Posterior vena cava (tissue), 2 donors: ENCODE measurements at places on chromosomes 6 and 20.

DNA sequence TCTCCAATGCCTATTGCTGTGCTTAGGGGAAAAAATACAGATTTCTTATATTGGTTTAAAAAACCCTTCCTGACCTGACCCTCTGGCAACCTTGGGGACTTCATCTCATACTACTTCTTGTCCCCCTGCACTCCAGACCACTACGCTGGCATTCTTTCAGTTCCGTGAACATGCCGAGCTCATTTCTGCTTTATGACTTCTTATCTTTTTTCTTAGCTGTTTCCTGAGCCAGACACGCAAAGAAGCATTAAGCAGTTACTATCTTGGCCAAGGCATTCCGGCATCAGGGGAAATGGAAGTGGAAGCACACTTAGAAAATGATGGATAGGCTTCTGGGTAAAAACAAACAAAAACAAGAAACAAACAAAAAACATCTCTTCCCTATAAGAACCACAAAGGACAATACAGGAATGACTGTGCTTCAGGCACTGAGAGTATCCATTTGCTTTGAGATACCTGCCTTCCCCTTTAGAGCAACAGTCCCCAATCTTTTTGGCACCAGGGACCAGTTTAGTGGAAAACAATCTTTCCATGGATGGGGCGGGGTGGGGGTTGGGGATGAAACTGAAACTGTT lies 4.4 kb upstream of the CCDC28A start:
- no peak for DNase-seq

- no peak for DNase-seq
These were observed 19.2 kb upstream of the KCNG1 start for GRCh38 chr20:51042064-51042463.

DNA sequence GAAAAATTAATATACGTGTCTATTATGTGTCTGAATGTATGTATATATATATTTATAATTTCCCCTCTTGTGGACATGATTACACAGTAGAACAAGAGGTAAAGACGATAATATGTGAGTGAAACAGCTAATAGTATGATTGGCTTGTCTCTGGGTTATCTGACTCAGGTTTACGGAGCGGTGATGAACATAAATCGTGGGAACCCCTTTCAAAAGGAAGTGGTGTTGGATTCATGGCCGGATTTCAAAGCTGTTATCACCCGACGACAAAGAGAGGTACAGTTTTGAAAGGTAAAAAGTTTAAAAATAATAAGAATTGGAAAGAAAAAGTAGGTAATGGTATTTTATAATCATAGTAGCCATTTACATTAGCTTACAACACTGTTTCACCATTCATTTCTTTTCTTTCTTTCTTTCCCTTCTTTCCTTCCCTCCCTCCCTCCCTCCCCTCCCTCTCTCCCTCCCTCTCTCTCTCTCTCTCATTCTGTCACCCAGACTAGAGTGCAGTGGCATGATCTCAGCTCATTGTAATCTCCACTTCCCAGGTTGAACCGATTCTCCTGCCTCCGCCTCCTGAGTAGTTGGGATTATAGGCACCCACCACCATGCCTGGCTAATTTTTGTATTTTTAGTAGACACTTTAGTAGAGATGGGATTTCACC lies 15.9 kb downstream of the GLYATL3 start:
- DNase-seq = no peak

DNA sequence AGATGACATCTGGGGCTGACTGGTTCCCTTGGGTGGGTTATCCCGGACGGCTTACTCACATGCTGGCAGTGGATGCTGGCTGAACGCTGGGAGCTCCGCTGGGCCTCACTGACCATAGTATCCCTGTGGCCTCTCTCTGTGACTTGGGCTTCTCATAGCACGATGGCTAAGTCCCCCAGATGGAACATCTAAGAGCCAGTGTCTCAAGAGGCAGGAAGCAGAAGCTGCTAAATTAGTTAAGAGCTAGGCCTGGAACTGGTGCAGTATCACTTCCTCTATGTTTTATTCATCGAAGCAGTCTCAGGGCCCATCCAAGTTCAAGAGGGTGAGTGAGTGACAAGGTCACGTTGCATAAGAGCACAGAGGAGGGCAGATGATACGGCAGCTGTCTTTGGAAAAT lies 116.5 kb upstream of the LAMP5 start:
- no peak for DNase-seq

GRCh38 chr6:155062866-155063341 lies 67.8 kb downstream of the TIAM2 start:
- DNase-seq = no peak

DNA sequence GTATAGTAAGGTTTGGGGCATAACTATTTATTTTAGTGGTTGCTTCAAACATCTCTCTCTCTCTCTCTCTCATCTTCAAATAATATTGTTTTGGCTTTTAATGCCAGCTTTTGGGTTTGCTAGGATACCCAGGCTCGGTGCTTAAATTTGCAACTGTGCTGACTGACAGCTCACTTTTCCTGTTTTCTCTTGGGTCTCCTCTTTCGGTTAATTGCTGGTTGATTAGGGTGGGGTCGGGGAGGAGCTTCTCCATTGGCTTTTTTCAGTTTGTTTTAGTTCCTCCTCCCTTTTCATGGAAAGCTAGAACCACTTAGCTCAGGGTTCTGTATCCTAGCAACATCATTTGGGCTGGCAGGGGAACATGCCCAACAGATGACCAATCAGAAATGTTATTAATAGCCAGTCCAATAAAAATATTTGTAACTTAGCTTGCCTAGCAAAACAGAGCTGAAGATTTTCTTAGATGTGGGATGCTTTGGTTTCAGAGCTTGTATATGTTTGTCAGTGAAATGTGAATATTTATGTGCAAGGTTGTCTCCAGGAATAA lies 11.3 kb downstream of the TFAP2B start:
- no peak for DNase-seq

GRCh38 chr6:69801225-69801624 lies 4.4 kb upstream of the LMBRD1 start:
- no peak for DNase-seq

DNA sequence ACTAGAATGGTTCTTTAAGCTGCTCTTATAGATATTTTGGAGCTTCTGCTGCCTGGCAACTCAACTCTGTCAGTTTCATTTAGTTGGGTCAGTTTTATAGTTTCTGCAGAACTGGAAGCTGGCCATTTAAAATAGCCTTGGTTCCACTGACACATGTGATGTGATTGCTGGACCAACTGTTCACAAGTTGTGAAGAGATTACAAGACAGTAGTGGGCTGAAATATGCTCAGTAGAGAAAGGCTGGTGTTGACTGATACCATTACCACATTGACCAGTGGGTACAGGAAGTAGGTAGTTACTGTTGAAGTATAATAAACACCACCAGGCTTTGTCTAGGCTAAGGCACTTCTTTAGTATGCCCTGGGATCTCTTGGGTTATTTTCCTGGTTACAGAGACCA lies 39.0 kb downstream of the BCKDHB start:
- DNase-seq = no peak

- no peak for DNase-seq
These were observed 924.1 kb downstream of the EPHA7 start for GRCh38 chr6:92495242-92495641.

GRCh38 chr6:2862712-2863181 lies 21.1 kb upstream of the SERPINB1 start:
- no peak for DNase-seq

- DNase-seq = no peak
These were observed 6.1 kb upstream of the ALDH8A1 start for GRCh38 chr6:134956032-134956431.

DNA sequence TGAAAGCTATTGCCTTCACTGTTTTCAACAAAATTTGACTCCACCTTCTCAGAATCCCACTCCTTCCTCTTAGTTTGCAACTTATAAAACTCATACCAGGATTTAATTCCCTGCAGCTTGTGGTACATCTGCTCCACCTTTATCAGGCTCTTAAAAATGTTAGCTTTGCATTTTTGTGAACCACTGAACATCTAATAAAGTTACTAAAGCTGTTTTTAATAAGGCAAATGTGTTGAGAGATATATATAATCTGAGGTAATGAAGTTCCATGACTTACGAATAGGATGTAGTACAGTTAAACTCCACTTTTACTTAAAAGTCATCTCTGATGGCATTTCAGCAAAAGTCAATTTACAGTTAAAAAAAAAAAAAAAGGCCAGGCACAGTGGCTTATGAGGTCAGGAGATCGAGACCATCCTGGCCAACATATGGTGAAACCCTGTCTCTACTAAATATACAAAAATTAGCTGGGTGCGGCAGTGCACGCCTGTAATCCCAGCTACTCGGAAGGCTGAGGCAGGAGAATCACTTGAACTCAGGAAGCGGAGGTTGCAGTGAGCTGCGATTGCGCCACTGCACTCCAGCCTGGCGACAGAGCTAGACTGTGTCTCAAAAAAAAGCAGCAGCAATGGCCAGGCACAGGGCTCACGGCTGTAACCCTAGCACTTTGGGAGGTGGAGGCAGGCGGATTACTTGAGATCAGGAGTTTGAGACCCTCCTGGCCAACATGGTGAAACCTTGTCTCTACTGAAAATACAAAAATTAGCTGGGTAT lies 106.2 kb downstream of the KIF13A start:
- DNase-seq = peak; percentile 84

DNA sequence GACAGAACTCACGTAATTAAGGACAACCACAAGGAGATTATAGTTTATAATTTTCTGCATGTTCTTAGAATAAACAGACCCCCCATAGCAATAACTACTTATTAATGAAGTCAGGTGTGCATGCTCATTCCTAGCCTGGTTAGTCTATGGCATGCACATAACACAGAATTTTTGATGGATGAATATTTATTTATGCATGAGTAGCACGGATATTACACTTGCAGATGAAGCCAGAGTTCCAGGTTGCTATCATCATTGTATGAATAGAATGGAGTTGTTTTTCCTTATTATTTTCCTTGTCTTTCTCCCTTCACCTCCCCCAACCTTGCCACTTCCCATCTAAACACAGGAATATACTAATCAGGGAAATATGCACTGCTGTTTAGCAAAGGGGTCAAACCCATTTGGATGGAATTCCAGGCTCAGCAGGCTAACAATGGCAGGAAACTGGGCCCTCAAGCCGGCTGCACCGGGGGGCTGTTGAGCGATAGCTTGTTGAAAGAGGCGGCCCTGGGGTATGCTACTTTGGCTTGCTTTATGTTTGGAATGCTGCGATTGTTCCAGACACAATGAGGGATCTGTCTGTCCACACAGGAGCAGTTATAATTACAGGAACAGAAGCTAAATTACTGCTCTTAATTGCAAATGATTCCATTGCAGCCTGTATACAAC lies 112.6 kb downstream of the TMEM170B start:
- DNase-seq = no peak

- DNase-seq = no peak
These were observed 57.2 kb downstream of the ZNF292 start for GRCh38 chr6:87212596-87212995.

- DNase-seq = no peak
These were observed 34.9 kb upstream of the ARHGAP18 start for GRCh38 chr6:129744880-129745237.

GRCh38 chr6:89789980-89790379 lies 29.6 kb downstream of the MDN1 start:
- DNase-seq = no peak

- DNase-seq = no peak
These were observed 418.7 kb downstream of the PREX1 start for GRCh38 chr20:48409055-48409615.

DNA sequence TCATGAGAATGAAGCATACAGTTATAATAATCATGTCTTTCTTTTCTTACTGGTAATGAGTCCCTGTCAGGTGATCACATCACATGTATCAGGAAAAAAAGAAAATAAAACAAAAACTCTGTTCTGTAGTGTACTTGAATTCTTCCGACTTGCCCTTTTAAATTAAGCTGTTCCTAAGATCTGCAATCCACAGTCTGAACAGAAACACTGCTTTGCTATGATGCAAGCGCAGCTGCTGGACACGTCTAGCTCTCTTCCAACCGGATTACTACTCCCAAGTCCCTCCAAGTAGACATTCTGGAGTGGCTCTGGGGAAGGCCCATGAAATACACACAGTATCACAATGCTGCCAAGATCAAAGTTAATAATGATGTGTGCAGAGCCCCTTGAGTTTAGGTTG lies 83.7 kb downstream of the FYN start:
- DNase-seq = peak; percentile 83

DNA sequence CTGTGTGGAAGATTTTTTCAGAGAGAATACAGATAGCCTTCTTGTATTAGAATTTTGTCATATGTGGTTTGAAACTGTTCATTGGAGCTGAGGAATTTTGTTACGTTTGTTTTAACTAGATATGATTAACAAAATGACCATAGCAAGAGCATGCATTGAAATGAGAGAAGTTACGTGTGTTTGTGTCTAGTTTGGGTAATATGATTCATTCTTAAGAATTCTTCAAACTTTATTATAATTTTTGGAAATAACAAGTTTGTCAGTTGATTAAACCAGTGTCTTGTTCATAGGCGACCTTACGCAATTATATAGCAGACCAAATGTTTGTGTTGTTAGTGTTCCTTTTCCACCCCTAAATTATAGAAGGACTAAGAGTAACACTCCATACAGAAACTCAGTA lies 5.5 kb downstream of the GMNN start:
- DNase-seq = no peak

- peak; percentile 28 for DNase-seq
These were observed 71.9 kb downstream of the NOL4L start for GRCh38 chr20:32513031-32513866.

- no peak for DNase-seq
These were observed 149.0 kb downstream of the MYB start for GRCh38 chr6:135329851-135330803.

- DNase-seq = peak; percentile 90
These were observed 15.9 kb upstream of the PEDS1 start for GRCh38 chr20:50169329-50169823.

DNA sequence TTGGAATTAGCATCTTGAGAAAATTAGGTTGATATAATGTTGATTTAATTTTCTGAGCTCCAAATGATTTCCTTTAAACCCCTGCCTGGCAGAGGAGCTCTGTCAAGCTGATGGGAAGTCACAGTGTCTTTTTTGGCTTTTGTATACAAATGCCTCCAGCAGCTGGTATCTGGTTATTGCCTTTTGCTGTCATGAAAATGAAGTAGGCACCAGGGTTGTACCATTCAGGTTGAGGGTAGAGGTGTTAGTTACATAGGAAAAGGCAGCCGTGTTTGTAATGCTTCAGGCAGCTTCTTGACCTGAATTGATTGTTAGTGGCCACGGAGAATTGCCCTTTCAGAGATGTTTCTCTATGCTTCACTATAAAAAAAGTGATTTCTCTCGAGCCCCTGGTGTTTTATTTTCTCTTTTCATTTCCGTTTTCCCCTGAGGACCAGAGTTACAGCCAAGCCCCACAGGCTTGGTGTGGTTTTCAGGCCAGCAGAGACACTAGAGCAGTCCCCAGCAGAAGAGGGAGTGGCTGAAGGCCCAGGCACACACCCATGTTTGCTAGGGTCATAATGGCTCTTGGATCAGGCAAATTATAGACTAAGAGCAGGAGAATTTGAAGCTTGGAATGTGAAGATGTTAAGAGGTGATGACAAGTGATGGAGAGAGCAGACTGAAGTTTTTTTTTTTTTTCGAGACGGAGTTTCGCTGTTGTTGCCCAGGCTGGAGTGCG lies 21.6 kb downstream of the CMTR1 start:
- DNase-seq = no peak

DNA sequence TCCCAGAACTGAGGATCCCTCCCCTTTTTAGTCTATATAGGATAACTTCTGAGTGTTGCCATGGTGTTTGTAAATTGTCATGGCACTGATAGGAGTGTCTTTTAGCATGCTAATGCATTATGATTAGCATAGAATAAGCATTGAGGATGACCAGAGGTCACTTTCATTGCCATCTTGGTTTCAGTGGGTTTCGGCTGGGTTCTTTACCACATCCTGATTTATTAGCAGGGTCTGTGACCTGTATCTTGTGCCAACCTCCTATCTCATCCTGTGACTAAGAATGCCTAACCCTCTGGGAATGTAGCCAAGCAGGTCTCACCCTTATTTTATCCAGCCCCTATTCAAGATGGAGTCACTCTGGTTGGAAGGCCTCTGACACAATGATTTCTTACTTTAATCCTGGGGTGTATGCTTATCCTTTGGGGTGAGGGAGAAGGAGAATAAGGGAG lies 19.6 kb downstream of the WFDC2 start:
- no peak for DNase-seq
